ENCODE measurements at places on chromosomes 12 and 14. TPM values are rescaled to one million over a fixed set of nuclear protein-coding genes. Genes with fewer than 3 reads are reported as not detected.

The PARP11 gene
- 7.5 TPM for total RNA-seq

The TAS2R30 gene
- 0.68 TPM for total RNA-seq

The DPPA3 gene
- total RNA-seq: not detected

The PTPRR gene
- 0.36 TPM for total RNA-seq

The TAS2R9 gene
- 0.14 TPM for total RNA-seq

The KRT2 gene
- not detected for total RNA-seq

The DAO gene
- total RNA-seq: not detected

The RPL6 gene
- 1,261 TPM for total RNA-seq

The KRT73 gene
- not detected for total RNA-seq

The TCL1B gene
- total RNA-seq: not detected

The CELA1 gene
- total RNA-seq: not detected

The LLPH gene
- 5.5 TPM for total RNA-seq

The CLMN gene
- 5.8 TPM for total RNA-seq
